ENCODE measurements at places on chromosomes 2 and 18.

- no peak for DNase-seq
Observed at GRCh38 chr2:179936141-179936540, 71.0 kb downstream of the CWC22 start.

DNA sequence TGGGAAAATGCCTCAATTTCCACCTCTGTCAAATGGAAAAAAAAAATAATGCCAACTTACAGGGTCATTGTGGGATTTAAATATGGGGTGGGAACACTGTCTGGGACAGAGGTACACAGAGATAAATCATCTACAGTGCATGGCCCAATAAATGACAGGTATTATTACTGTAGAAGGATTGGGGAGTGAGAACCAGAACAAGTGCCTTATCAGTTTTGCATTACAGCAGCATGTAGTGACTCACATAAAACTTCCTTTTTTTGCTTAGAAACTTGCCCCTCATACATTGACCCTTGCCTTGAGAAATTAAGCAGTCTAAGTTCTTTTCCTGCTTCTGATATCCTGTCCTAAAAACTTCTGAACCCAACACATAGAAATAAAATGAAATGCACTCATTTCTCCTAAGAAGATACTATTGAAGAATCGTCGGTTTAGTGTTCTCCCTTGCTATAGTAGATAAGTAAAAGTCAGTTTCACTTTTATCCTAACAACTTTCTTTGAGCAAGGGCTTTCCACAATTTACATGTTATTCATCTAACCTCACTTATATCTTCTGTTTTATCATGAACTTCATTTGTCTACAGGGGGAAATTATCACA lies 121.0 kb upstream of the HAAO start:
- DNase-seq = no peak

GRCh38 chr2:189022053-189022481 lies 47.9 kb downstream of the COL3A1 start:
- no peak for DNase-seq

GRCh38 chr18:8987241-8987640 lies 115.3 kb upstream of the NDUFV2 start:
- no peak for DNase-seq

- DNase-seq = no peak
Observed at GRCh38 chr2:46382331-46383112, 85.3 kb downstream of the EPAS1 start.

DNA sequence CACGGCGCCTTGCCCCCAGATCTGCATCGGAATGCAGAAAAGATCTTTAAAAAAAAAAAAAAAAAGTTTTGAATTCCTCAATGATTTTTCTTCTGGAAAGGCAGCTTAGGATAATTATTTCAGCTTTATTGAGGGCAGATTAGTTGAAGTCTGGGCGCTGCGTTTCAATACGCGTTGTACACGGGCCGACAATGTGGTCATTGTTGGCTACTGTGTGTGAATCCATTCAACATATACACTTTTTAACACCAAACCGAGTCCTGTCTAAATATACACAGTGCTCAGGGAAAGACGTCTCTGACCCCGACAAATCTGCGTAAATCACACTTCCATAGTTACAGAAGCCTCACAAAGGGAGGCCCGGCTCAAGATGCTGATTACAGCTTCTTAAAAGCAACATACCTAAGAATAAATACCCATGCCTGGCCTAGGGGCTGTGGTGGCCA lies 1.4 kb upstream of the SIX3 start:
- DNase-seq = no peak

DNA sequence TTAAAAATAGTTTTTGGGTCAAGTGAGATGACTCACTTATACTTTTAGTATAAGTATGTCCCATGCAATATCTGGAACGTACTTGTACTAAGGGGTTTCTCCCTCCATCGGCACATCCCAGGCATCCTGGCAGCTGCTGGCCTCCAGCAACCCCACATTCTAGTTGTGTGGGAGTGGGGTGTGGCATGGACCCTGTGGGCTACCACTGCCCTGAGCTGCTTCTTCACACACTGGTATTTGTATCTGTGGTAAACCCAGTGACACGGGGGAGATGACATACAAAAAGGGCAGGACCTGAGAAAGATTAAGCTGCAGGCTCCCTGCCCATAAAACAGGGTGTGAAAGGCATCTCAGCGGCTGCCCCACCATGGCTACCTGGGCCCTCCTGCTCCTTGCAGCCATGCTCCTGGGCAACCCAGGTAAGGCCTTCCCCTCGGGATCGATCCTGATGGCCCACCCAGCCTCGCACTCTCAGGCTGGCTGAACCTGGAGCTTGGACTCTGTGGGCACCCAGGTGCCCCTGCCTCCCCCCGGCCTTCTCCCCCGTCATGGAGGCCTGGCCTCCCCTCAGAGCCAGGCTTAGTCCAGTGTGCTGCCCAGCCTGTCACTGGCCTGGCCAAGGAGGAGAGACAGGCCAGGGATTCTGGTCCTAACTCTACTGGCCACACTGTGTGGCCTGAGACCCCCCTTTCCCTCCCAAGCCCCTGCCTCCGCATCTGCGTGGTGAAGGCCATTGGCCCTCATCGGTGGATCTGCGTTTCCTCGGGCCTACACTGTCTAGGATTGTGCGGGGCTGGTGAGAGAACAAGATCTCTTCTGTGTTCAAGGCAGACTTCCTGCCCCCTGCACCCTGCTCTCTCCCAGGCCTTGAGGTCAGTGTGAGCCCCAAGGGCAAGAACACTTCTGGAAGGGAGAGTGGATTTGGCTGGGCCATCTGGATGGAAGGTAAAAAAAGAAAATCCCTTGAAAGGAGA lies at the start of gene GNLY:
Gene GNLY, plus strand, starts transcription at position 307 of the 974 bp plus-strand sequence. Its CDS starts 61 bp downstream, at position 368.
- DNase-seq = no peak

GRCh38 chr18:79904357-79905147 lies 46.9 kb downstream of the SLC66A2 start:
- DNase-seq = no peak

DNA sequence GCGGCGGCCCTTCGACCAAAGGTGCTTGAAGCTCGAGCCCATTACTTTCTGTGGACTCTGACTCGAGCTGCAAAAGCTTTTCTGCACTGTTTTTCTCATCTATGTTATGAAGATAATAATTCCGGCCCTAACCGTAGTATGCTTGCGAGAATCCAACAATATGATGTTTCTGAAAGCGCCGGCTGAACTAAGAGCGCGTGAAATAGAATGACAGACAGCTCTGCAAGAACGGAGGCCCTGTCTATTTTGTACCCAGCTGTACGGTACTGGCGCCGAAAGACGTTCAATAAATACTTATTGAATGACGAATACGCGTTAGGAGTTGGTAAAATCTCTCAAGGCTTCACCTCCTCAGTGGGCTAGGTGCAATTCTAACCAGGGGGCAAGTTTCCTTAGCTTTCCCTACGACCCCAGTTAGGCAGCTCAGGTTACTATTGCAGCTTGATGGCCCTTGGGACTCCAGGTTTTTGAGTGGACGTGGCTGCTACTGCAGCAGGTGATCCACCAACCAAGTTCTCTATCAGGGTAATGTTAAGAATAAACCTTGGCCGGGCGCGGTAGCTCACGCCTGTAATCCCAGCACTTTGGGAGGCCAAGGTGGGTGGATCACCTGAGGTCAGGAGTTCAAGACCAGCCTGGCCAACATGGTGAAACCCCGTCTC lies 570 bp downstream of the SCRN3 start:
- no peak for DNase-seq

- DNase-seq = no peak
Observed at GRCh38 chr2:128439791-128440665, 121.4 kb upstream of the HS6ST1 start.

Measured in stimulated activated CD4-positive, alpha-beta T cell treated with anti-CD3 and anti-CD28 coated beads, Interleukin-1b, Interleukin-23, amount 100 ng/mL, for 1 hour (primary cell).